ENCODE measurements at places on chromosomes 16 and 17.

- no peak for DNase-seq
Observed at GRCh38 chr16:27779641-27780164, 229.8 kb downstream of the KATNIP start.

- no peak for DNase-seq
Observed at GRCh38 chr16:58509256-58510096, 5.8 kb upstream of the SETD6 start.

- DNase-seq = no peak
Observed at GRCh38 chr17:43467981-43468581, 15.7 kb upstream of the DHX8 start.

DNA sequence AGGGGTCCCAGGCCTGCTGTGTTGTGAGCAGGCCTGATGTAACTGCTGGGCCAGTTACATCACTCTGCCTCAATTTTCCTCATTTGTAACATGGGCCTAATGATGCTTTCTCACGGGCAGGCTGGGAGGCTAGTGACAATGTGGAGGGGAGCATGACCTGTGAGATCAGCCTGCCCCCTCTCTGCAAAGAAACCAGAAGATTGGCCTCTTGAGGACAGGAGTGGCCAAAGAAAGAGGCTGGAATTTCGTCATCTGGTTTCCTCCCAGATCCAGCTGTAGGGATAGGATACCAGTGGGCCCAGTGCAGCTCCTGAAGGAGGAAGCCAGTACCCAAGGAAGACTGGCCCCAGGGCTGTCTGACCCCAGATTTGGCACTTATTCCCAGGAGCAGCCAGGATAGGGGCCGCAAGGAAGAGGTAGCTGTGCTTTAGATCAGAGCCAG, 615 bp upstream of the SREBF1 start:
- DNase-seq = no peak

- DNase-seq = no peak
Observed at GRCh38 chr16:81005610-81006161, 999 bp downstream of the CMC2 start.

GRCh38 chr17:1108765-1109605, 70.8 kb downstream of the ABR start:
- peak; percentile 57 for DNase-seq

- DNase-seq = no peak
Observed at GRCh38 chr17:80760511-80760911, 215.9 kb downstream of the RPTOR start.

- no peak for DNase-seq
Observed at GRCh38 chr16:29858149-29858849, 4.7 kb downstream of the CDIPT start.

GRCh38 chr17:58112970-58113631, 29.9 kb downstream of the DYNLL2 start:
- peak; percentile 84 for DNase-seq

DNA sequence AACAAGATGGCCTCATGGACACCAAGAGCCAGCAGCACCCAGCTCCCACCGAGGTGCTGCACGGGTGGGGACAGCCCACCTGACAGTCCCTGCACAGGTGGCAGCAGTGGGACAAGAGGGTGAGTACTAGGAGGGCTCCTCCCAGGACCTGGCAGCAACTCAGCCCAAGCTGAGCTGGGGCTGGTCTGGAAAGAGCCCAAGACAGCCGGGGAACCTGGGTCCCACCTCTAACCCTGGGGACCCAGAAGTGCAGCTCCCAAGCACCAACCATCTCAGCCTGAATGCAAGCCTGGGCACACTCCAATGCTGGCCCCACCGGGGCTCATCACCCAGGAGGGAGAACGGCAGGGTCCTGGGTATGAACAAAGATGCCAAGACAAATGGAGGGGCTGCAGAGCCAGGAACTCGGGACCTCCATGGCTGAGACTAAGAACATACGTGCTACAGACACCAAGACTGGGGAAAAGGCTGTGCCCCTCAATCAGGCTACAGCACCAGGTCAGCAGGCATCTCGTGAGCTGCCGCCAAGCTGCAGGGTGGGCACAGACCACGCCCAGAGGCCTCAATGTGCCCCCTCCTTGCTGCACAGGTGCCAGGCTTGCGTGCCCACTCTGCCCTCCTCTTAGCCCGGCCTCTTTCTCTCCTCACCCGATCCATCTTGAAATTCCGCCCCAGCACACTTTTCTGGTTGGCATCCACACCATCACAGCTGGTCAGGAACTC, 37.5 kb upstream of the GSG1L start:
- no peak for DNase-seq

DNA sequence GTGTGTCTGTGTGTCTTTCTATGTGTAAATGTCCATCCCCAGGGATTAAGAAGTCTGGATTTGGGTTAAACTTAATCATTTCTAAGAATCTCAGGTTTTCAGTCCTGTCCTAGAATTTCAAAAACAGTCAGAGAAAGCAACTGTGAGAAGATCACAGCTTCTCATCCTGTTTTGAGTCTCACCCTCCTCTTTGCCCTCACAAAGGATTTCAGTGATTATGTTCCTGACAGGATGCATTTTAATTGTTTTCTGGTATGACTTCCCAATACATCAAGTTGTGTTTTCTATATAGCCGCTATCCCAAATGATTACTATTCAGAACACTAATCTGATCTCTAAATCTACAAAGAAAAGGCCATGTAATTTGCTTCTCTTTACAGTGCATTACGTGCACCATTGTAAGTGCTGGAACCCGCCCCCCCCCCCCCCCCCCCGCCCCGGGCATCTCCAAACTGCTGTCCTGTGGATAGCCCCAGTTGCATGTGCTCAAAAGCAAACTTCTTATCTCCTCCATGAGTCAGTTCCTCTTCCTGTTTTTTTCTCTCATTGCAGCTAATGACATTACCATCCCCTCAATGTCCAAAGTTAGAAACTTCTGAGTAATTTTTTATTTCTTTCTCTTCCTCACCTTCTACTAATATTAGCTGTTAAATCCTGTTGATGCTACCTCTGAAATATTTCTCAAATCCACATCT, 73.9 kb downstream of the CDH13 start:
- DNase-seq = peak; percentile 47

GRCh38 chr17:69466905-69467667, 52.6 kb downstream of the MAP2K6 start:
- no peak for DNase-seq

DNA sequence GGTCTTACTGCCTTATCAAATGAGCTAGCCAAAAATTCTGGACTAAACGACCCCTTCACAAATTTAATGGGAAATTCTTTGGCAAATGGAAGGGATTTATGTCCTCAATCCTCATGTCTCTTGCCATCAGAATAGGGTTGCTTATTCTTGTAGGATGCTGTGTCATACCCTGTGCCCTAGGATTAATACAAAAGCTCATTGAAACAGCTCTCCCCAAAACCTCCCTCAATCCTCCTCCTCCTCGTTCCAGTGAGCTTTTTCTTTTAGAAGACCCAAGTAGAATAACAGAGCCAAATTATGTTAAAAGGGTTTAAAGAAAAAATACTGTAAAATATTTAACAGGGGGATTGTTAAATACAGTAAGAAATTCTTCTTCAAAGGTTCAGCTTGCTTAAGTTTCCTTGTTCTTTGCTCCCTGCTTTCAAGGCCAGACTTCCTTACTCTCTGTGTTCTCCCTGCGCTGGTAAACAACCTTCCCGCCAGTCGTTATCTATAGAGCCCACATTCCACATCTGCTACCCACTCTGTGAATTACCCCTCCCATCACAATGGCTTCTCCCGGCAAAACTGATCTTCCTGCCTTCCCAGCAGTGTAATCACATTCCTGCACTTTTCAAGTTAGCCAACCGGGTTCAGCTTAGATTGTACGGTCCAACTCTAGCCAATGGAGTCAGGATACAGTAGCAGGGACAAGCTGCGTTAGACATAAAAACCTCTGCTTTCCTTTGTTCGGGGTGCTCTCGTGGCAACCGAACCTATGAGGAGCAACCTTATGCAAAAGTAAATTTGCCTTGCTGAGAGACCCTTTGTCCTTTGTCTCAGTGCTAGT, 9.7 kb downstream of the HPR start:
- DNase-seq = no peak

DNA sequence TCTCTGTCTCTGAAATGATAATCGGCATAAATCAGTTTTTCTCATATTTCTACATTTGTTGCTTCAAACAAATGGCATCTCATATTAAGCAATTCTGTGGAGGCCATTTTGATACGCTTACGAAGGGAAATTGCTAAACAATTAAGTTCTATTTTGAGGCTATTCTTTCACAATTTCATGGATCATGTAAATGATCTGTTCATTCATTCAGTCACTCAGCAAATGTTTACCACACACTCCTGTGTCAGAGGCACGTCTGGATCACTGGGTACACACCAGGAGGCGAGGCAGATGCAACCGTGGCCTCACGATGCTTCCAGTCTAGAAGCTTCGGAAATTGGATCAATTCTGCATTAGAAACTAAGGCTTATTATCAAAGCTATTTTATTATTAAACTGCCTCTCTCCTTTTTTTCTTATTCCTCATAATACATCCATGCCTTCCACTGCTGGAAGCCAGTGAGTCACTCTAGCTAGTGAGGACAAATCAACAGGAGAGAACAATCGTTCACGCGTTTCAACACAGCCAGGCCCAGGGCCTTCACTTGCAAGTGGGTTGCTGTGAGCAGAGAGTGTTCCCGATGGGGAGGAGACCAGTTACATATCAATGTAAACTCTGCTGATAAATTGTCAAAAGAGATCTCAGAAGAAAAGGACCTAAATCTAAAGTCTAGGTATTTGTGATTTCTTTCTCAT, 11.3 kb upstream of the SLC39A11 start:
- no peak for DNase-seq

GRCh38 chr17:50101346-50102163, 6.4 kb downstream of the PDK2 start:
- DNase-seq = no peak

GRCh38 chr17:63071797-63072196, 105.8 kb downstream of the TANC2 start:
- DNase-seq = peak; percentile 4

DNA sequence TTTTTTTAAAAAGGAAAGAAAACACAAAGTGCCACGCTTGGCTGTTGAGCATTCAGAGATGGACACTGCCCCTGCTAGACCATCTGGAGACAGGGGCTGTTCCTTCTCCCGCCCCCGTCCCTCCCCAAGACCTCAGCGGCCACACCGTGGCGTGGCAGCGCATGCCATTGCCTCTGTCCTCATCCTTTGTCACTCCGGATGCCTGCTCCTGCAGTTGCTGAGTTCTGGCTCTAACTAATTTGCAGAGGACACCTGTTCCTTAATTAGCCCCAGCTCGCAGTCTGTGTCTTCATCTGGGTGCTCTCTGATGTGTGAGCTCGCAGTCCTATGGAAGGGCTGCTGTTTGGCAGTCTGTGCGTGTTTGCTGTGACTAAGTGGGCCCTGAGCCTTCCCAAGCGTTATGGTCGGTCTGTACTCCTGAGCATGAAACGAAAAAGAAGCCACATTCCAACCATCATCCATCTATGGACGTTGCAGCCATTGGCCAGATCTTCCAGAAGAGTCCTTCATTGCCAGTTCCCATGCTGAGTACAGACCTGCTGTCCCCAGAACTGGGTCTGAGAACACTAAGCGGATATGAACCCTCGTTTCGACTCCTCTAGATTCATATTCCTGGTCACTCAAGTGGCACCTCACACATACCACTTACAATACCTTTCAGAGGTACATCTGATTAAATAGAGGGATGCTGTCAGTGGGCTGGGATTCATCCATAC, 40.9 kb upstream of the NAT9 start:
- DNase-seq = no peak

DNA sequence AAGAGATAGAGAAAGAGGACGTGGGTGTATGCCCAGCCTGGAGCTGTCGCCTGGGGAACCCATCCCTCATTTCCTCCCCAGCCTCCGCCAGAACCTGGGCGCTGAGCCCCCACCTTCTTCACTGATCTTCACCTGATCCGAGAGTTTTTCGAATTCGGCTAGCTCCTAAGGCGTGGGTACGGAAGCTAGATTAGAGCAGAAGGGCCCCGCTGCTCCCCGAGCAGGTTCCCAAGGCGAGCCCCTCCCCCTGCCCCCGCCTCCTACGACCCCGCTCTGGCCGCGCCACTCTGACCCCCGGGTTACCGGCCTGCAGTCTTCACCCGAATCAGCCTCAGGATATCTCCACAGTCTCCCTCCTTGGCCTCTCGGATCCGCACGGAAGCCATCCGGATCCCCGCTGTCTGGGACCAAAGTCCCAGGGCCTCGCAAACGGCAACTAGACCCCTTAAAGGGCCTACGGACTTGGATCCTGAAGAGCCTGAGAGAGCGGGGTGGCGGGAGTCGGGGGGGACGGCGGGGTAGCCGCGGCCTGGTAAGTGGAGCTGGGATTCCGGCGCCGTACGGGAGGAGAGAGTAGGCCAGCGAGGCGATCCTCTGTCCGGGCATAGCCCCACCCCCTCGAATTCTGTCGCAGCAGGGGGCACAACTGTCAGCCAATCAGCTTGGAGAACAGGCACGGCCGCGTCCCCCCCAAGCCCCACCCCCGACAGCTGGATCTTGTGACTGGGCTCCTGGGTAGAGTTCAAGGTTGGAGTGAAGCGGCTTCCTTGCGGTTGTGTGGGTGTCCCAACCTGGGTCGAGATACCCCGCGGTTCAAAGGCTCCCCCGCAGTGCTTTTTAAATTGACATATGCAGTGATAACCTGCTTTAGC, at the start of gene SAT2:
Gene SAT2, minus strand, starts transcription at position 572 of the 872 bp plus-strand sequence. Its CDS starts 186 bp downstream, at position 386.
- DNase-seq = peak; percentile 90

- DNase-seq = no peak
Observed at GRCh38 chr16:87423429-87423828, 31.3 kb downstream of the MAP1LC3B start.

DNA sequence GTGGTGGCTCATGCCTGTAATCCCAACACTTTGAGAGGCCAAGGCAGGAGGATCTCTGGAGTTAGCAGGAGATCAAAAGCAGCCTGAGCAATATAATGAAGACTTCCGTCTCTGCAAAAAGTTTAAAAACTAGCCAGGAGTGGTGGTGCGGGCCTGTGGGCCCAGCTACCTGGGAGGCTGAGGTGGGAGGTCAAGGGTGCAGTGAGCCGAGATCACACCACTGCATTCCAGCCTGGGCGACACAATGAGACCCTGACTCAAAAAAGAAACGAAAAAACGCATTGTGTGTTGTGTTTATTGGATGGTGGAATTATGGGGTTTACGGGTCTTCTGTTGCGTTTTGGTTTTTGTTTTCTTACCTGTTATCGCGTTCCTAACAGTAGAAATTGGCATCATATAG, 863 bp upstream of the DDX19A start:
- DNase-seq = no peak

- DNase-seq = no peak
Observed at GRCh38 chr16:4298761-4299522, 16.9 kb upstream of the GLIS2 start.

- no peak for DNase-seq
Observed at GRCh38 chr17:9473711-9474110, 101.9 kb downstream of the STX8 start.

- no peak for DNase-seq
Observed at GRCh38 chr16:84820305-84820684, 510 bp downstream of the CRISPLD2 start.

Measured in activated CD4-positive, alpha-beta T cell treated with anti-CD3 and anti-CD28 coated beads, Interleukin-2, Interleukin-4, amounts not matched to agents 100 ng/mL and 50 ng/mL, durations not matched to agents 16 hours and 8 hours (primary cell).